ENCODE measurements at places on chromosomes 7 and 10.

DNA sequence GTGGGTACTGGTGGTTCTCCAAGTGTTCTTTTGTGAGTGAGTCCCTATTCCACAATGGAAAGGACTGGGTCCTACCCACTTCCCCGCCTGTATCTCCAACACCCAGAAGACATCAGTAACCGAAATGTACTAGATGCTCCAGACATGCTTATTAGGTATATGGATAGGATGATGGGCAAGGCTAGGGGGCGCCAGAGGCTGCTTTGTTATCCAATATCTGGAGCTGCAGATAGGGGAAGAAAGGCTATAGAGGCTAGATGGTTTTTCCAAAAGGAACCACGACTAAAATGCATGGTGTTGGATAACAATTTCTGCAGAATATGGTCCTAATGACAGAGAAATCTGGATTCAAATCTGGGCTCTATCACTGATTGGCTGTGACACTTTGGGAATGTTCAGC, 56.2 kb upstream of the TM9SF3 start:
- peak; percentile 68 for DNase-seq

- no peak for DNase-seq
Observed at GRCh38 chr7:45184326-45185027, 26.9 kb downstream of the RAMP3 start.

- no peak for DNase-seq
Observed at GRCh38 chr7:107167483-107168232, 1.1 kb upstream of the HBP1 start.

- no peak for DNase-seq
Observed at GRCh38 chr10:129194181-129194870, 272.7 kb upstream of the MGMT start.

DNA sequence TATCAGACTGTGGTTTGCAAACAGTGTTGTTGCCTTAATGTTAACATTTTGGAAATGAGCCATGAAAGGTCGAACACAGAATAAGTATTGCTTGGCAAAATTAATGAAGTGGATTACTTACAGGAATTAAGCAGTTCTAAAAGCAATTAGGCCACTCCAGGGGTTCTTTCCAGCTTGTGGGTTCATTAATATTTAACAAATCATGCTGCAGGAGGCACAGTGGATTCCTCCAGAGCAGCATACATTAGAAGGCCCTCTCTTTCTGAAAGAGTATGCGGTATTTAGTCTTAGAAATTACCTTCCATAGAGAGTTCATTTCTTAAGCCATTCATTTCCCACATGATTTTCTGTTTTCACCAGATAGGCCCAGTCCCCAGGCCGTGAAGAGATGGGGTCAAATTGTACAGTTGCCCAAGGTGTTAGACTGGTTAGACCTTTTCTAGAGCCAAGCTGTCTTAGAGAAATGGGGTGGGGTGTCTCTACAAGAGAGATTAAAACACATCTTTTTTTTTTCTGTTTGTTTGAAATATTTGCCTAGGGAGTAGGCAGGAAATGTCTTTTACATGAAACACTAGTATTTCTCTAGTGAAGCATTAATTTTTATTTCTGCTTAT, 40.0 kb upstream of the AGR3 start:
- DNase-seq, result no peak

- no peak for DNase-seq
Observed at GRCh38 chr7:132118641-132119040, 457.6 kb downstream of the PLXNA4 start.

GRCh38 chr7:24406053-24406788, 122.2 kb downstream of the NPY start:
- DNase-seq, result no peak

GRCh38 chr10:16820421-16820820, 3.2 kb upstream of the RSU1 start:
- DNase-seq, result no peak

GRCh38 chr7:30604901-30605300, 10.2 kb downstream of the GARS1 start:
- no peak for DNase-seq

DNA sequence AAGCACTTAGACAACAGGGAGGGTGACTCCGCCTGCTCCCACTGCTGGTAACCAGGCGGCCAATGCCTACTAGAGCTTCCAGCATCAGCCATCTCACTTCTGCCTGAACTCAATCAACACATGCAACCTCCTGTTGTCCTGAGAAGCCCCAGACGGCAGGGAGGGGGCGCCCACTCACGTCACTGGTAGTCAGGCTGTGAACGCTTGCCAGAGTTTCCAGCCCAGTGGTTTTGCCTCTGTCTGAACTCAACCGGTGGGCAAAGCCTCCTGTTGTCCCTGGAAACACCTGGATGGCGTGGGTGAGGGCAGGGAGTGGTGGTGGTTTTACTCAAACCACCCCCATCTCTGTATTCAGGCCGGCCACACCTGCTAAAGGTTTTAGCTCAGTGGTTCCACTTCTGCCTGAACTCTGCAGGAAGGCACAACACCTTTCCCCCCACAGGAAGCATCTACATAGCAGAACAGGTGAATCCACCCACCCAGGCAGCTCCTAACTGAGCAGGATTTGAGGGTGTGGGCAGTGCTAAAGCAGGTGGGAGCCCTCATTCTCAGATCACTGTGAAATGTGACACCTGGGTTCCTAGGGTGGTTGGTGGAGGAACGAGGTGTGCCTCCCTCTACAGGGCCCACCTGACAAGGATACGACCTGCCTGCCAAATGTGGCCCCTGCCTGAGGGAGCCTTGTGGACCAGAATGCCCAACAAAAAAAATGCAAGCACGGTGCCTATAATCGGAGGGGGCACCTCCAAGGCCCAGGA, 563.0 kb upstream of the SEMA3D start:
- no peak for DNase-seq

DNA sequence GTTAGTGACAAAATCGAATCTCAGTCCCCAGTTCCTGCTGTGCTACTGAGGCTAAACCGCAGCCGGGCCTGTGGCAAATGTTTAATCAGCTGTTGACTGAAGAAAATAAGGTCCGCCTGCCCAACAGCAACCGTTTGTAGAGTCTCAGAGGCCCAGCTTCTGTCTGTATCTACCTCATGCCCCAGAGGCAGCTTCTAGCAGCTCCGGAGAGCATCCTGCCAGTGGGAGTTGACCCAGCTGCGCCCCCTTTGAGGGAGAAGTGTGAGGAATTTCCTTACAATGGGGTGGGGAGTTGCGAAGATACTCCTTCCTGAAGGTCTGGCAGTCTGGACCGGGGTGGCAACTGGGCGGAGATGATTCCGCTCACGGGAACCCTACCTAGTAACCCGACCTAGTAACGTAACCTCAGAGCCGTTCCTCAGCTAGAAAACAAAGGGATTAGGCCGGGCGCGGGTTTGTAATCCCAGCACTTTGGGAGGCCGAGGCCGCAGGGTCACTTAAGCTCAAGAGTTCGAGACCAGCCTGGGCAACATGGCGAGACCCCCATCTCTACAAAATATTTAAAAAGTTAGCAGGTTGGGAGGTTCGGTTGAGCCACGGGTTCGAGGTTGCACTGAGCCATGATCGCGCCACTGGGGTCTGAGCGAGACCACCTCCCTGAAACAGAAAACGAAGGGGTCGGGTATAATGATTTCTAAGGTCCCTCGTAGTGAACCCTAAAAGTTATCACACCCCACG, 846 bp upstream of the ZNF775 start:
- DNase-seq, result peak; percentile 50

DNA sequence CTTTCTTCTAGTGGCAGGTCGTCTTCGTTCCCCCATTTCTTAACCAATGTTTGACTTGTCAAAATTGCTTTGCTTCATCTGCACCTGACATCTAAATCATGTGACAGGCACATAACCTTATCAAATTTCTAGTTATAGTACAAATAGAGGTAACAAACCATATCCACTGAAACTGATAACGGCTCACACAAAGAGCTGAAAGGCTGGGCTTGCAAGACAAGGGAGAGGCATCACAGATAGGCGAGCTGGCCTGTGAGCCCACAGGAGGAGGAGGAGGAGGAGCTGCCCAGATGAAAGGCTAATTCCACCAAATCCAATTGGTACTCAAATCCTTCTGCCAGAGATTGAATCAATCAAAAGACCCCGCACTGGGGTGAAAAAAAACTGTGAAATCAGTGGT, 80.2 kb upstream of the NEBL start:
- no peak for DNase-seq

GRCh38 chr10:59606551-59606961, 103.1 kb downstream of the SLC16A9 start:
- DNase-seq, result peak; percentile 4

GRCh38 chr7:16114633-16115032, 306.7 kb downstream of the CRPPA start:
- no peak for DNase-seq

GRCh38 chr7:37943905-37944736, 23.7 kb downstream of the EPDR1 start:
- DNase-seq, result no peak

- DNase-seq, result no peak
Observed at GRCh38 chr10:58712141-58712540, 199.5 kb downstream of the BICC1 start.

GRCh38 chr10:75291805-75292204, 56.0 kb upstream of the COMTD1 start:
- DNase-seq, result no peak

DNA sequence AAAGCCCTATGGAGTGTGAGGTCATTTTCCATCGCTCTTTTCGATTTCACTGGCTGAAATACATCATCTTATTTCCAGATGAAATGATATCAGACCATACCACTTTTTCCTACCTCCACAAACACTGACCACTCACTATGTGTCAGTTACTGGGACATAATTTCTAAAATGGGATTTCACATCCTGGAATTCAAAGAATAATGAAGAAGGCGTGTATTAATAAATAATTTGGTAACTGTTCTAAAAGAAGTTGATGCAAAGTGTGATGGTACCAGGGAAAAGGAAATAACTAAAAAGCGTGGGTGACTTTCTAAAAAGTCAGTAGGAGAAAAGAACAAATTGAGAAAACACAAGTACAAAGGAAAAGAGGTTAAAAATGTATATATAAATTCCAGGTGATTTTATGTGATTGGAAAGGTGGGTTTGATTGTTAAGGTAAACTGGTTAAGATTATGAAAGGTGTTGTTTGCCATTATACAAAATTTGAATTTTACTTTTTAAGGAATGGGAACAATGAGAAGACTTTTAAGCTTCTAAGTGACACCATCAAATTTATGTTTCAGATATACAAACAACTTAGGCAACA, 764 bp upstream of the NDUFA5 start:
- DNase-seq, result no peak

GRCh38 chr7:37045681-37046179, 321.4 kb upstream of the AOAH start:
- DNase-seq, result no peak

- peak; percentile 4 for DNase-seq
Observed at GRCh38 chr7:116180302-116180701, 30.0 kb upstream of the TES start.

DNA sequence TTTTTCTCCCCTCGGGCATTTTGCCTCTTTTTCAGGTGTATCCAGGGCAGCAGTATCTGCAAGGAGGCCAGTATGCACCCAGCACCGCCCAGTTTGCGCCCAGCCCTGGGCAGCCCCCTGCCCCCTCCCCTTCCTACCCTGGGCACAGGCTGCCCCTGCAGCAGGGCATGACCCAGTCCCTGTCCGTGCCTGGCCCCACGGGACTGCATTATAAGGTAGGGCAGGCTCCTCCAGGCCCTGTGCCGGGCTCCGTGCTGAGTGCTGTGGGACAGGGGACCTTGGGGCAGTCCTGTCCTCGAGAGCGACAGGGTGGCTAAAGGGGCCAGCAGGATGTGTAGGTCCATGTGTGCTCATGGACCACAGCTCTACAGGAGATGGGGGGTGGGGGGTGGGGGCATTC, 10.6 kb downstream of the ZMIZ2 start:
- no peak for DNase-seq

DNA sequence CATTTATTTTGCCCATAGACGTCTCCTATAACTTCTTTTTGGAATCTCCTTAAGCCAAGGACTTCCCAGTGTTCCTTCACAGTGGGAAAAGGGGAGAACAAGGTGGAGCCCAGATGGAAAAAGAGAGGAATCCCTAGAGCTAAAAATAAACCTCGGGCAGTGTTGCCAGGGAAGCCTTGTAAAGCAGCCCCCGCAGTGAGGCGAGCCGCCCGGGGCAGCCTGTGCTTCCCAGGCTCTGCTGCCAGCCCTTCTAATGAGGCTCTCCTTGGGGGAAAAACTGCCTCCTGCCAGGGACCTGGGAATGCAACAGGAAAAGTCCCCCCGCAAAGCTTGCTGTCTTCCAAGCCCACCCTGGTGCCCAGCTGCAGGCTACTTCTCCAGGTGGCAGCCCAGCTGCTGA, 71.7 kb downstream of the SH3PXD2A start:
- DNase-seq, result peak; percentile 36

Data from NCI-H1694 (cell line).